ENCODE measurements at places on chromosomes 4 and X. TPM values are rescaled to one million over a fixed set of nuclear protein-coding genes. Genes with fewer than 3 reads are reported as not detected.

The PNCK gene
- total RNA-seq: not detected

The PABPC1L2A gene
- not detected for total RNA-seq

The GPR34 gene
- total RNA-seq: not detected

The LRIT3 gene
- not detected for total RNA-seq

The PPP4R3C gene
- not detected for total RNA-seq
